CD4-positive, alpha-beta T cell treated with Interleukin-2 at 100 ng/mL for 4 hours (primary cell): ENCODE measurements at places on chromosomes 11 and 22.

DNA sequence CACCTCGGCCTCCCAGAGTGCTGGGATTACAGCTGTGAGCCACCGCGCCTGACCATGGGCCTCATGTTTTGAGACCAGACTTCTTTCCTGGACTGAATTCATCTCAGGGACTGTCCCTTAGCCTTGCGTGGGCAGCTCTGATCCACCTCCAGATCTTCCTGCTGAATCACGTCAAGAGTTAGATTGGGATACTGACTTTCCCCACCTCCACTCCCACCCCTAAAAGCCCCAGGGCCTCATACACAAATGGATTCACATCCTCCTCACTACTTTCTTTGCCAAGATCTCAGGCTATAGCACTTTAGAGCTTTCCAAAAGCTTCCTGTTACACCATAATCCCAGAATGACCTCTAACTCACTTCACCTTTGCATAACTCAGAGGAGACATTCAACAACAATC lies 12.1 kb downstream of the CCDC87 start:
- no peak for DNase-seq

DNA sequence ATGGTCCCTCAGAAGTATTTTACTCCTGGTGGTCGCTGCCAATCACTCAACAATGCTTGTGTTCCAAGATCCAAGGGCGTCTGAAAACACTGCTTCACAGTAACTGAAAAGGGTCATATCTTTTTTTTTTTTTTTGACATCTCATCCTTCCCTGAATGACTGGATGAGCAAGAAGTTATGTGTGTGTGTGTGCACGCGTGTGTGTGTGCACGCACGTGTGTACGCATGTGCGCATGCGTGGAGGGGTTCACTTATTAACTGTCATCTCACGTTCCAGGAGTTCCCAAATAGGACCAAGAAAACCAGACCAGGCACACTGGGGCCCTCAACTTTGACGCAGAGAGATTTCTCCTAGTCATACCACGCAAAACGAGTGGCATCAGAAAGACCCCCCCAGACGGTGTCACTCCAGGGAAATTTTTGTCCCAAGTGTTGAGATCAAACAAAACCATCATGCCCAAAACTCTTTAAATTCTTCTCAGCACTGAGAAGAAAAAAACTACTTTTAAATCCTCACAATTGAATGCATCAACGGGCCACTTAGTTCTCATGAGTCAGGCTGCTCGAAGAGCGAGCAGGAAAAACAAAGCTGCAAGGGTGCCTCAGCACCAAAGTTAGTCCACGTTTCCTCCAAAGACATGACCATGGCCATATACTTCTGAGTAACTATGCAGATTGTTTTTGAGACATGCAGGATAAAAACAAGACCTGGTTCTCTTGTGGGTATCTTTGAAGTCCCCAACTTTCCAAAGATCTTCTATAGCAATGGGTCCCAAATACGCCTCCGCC lies 12.9 kb downstream of the MN1 start:
- no peak for DNase-seq

GRCh38 chr11:22491555-22492225 lies 133.9 kb downstream of the FANCF start:
- DNase-seq = no peak

DNA sequence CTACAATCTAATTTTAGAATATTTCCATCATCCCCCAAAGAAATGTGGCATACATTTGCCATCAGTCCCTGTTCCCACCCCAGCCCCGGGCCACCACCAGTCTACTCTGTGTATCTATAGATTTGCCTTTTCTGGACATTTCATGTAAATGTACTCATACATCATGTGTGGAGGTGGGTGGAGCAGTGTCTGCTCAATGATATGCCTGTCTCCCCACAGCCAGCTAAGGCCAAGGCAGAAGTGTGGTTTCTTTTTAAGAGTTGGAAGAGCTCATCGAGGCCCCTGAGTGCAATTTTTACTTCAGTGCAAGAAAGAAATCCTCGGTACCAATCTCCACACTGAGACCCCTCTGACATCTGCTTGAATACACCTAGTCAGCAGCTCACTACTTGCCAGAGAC lies 80.5 kb downstream of the TP53I11 start:
- no peak for DNase-seq

DNA sequence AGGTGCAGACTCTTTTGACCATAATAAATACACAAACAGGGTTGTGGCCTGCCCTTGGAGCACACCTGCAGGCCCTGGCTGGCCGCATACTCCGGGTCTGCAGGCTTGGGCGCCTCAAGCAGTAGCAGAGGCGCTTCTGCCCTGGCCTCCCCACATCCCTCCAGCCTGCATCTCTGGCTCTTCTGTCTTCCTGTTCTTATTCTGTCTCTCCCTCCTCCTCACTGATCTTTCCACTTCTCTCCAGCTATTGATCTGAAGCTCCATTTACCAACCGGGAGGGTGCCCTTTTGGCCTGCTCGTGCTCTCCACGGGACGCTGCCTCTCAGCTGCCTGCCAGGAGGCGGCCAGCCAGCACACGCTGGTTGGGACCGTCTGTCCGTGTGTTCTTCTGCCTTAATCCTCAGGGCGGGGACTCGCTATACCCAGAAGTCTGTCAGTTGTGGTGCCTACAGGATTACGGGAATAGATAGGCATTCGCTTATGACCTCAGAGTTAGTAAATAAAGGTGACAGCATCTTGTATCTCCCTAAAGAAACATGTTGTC lies 5.2 kb downstream of the UPB1 start:
- no peak for DNase-seq

DNA sequence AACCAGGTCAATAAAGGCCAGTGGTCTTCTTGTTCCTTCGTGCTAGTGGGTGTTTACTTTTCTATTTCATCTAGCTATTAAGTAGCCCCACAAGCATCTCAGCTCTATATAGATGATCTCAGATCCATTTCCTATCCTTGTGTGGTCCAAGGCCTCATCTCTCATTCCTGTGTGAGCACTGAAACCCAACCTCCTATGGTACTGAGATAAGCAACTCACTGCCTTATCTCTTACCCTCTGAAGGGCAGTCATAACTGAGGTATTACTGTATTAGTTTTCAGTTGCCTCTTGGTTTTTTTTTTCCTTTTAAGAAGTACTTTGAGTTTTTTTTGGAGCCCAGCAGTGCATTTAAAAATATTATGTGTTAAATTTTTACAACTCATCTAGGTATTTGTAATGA lies 28.3 kb downstream of the ACER3 start:
- DNase-seq = no peak

DNA sequence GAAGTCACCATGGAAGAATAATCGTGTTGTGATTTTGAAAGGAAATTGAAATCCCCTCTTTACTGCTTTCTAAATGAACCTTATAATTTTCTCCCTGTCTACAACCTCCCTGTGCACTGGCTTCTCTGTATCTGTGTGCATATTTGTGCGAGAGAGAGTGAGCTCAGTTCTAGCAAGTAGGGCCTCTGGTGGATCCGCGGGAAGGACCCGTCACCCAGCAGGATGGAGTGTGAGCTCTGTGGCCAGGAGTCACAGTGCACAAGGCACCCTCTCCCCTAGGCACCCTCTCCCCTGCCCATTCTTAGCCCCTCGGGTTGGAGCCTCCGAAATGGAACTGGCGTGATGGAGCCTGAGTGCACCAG lies 109.0 kb downstream of the TRIM29 start:
- DNase-seq = no peak

DNA sequence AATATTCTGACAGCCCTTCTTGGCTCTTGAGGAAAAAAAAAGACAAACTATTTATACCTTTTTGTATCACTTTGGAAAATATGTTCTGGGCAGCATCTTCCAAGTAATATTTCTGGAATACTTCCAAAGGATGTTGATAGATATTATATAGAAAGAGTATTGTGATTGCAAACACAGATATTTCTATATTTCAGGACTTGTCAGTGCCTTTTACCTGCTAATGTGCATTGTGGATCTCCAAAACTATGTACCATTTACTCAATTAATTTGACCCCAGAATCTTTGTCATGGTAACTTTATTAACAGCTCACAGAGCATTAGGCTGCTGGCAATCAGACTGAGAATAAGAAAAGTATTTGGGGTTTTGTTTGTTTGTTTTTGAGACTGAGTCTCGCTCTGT lies 16.7 kb upstream of the CCND1 start:
- no peak for DNase-seq

DNA sequence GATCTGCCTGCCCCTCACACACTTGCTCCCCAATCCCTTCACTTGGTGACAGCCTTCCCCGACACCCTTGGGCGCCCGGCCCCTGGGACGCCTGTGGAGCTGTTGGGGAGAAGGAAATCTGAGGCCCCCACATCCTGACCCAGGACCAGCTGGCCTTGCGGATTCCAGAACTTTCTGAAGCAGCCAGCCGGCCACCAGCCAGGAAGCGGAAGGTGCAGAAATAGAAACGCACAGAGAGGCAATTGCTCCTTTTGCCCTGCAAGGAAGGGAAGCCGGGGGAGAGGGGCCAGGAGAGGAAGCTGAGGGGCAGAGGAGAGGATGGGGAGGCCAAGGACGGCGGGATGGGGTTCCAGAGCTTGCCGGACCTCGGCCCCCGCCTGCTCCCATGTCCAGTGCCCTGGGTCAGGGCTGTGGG lies 66.7 kb upstream of the LINC01488 start:
- DNase-seq = no peak

DNA sequence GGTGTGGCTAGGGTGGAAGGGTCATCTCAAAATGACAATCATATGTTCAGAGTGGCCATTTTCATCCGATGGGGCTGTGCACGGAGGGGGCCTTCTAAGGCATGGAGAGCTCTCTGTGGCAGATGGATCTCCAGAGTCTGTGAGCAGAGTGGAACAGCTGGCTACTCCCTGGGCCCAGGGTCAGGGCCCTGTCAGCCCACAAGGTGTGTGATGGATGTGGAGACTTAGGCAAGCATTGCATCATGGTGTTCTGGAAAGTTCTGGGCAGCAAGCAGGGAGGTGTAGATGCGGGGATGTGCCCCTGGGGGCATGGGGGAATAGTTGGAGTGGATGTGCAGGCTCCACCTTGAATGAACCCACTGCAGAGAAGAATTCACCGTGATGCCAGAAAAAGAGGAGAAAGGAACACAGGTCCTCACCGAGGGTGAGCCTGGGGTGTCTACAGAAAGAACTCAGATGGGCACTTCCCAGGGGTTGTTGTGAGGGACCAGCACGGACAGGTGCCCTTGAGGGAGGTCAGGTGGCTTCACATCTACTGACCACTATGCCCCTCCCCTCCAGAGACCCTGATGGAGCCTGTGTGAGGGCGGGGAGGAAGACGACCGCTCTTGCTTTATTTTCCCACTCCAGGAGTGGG lies 51.1 kb downstream of the CHRDL2 start:
- DNase-seq = no peak

- no peak for DNase-seq
Measured at GRCh38 chr11:115700496-115700895, 196.3 kb upstream of the CADM1 start.

DNA sequence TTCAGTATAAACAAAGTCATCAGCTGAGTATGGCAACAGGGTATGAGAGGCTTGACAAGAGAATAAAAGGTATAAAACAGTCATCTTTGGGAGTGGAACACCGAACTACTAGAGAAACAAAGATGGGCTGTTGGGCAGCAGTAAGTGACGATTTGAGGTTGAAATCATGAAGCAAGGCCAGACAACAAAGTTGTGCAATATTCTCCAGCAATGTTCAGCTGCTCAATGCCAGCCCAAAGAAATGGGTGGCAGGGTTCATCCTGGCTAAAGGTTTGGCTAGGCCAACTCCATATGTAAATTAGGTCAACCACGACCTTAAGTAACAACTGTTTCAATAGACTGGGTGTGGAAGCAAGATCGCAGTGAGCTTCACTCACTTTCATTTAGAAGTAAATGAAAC lies 6.2 kb downstream of the APIP start:
- no peak for DNase-seq

DNA sequence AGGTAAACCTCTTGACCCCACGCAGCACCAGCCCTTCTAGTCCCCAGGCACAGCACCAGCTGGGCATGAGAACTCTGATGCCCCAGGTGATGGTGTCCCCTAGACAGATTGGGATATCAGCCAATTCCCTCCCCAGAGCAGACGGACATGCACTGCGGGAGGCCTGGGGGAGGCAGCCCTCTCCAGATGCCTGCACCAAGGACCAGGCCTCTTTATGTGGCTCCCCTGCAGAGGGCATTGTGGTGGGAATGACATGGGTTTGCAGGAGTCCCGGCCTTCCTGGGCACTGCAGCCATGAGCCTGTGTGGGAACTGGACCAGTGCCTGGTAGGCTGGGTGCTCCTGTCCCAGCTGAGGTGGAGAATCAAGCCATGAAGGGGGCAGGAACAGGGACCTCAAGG lies 25.9 kb downstream of the PPM1F start:
- DNase-seq = no peak

DNA sequence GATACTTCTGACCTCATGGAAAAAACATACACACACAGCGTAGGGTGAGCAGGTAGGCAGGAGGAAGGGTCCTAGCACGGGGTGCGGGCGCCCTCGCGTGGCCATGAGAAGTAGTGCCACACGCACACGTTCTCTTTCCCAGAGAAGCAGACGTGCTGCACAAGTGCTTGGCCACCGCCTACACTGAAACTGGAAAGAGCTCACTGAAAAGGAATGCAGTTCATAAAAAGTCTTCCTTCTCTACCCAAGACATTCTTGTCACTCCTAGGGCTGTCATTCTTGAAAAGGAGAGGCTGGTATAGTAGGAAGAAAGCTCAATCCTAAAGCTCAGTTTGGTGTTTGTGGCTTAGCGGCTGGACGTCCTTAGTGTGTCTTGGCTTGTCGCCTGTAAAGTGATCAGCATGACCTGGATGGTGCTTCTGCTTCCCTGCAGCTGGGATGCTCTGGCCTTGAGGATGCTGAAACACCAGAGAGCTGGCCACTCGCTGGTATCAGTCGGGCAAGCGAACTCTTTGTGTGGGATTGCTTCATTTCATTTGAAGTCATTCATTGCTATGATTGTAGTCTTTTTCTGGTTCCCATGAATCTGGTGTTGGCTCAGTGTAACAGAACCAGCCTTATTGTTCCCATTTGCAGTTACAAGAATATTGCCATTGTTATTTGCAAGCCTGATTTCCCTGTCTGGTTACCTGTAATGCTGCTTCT lies 303.8 kb downstream of the NTM start:
- DNase-seq = peak; percentile 14

DNA sequence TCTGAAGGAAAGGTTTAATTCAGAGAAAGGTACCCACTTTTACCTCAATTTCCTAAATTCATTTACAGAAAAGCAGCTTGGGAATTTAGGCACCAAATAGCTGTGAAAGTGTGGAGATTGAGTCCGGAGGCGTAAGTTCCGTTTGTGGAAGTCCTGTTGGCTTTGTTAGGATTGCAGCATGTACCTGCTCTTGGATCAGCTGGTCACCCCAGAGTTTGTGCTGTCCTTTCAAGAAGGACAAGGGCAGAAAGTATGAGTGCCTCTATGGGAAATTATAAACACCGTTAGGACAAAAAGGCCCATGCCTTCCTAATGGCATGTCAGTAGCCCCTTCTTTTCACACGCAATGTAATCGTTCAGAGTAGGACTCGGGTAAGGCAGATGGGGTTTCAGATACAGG lies 97.8 kb downstream of the SCN3B start:
- DNase-seq = no peak

DNA sequence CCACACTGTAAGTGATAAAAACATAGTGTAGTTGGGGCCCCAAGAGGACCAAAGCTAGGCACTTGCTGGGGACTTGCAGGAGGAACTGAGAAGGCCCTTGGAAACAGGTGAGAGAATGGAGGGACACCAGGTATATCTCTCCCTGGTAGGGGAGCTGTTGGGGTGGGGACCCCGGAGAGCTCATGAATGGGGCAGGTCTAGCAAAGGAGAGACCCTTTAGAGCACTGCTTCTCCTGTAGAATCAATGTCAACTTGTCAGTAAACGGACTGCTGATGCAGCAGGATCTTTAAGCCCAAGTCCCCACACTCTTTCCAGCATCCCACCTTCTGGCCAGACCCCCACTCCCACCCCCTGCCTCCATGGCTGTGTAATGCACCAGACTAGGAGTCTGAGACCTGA lies 109.6 kb upstream of the THY1 start:
- DNase-seq = no peak
